ENCODE measurements at places on chromosomes 1 and 21.

- peak; percentile 43 for DNase-seq
These were observed 382 bp downstream of the GPBP1L1 start for GRCh38 chr1:45686015-45686287.

DNA sequence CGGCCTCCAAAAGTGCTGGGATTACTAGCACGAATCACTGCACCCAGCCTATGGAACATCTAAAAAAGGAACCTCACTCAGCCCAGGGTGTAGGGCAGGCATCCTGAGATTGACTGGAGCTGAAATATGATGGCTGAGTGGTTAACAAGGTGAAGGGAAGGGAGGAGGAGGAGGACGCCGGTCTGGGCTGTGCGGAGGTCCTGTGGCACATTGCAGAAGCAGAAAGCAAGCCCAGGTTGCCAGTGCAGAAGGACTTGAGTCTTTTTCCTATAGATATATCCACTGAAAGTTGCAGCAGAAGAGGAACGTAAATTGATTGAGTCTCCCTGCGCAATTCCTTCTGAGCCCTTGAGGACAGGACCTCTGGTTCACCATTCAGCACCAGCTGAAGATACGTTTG, 1.5 kb upstream of the KIF17 start:
- DNase-seq: no peak

DNA sequence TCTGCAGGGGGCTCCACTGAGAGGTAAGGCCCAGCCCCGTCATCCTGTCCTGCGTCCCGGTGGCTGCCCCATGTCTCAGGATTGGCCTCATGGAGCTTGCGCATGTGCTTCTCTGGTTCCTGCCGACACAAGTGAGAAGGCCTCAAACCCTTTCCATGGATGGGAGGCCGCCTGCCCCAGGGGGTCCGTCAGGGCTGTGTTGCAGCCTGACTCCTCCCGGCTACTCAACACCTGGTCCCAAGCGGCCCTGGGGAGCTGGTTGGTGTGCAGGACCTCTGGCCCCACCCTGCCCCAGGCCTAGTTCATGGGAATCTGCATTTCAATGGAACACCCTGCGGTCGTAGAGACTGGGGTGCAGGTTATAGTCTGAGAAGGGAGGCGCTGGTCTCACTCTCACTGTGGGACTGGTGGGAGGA, 21.1 kb upstream of the PDE9A start:
- no peak for DNase-seq

DNA sequence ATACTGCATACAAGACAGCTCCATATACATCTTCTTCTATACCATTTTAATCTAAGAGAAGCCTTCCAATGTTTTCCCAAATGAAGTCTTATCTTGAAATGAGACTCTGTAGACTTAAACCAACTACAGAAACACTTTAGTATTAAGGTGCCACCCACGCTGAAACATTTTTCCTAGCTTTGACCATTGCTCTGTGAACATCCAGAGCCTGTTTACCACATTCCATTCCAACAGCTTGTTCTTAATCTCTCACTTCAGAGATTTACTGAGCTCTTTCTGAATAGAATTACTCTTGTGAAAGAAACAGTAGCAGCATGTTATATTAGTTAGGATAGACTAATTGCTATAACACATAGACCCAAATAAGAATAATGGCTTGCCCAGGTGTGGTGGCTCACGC, 19.6 kb upstream of the POGZ start:
- DNase-seq: no peak

DNA sequence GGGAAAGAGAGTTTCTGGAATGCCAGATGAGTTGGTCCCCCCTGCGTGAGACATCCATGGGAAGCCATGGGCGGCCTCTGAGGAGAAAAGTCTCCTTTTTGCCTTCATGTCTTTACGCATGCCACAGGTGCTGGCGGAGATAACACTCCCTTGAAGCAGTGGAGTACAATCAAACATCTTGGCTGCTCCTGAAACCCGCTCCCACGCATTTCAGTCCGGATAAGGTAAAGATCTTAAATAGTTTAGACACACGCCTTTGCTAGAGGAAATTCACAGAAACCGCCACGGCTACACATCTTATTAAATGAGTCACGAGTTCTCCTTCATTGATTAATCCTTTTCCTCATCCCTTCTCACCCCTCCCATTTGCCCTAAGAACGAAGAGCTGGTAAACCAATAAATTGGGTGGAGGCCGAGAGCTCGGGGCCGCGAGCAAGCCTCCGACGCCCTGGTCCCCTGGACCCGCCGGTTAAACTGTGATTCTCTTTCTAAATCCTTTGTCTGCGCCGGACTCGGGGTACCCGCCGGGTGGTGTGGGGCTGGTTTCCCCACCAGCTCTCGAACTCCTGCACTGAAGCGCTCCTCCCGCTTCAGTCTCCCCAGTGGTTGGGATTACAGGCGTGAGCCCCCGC, 6.6 kb upstream of the ZNF669 start:
- DNase-seq: no peak

GRCh38 chr1:183896466-183897048, 91.6 kb downstream of the RGL1 start:
- no peak for DNase-seq

GRCh38 chr1:54816130-54816529, 15.0 kb upstream of the TTC22 start:
- no peak for DNase-seq

- DNase-seq: no peak
These were observed 172.7 kb downstream of the PDE4B start for GRCh38 chr1:65965112-65965996.

GRCh38 chr1:228004331-228004855, 2.4 kb upstream of the WNT3A start:
- DNase-seq: peak; percentile 32

DNA sequence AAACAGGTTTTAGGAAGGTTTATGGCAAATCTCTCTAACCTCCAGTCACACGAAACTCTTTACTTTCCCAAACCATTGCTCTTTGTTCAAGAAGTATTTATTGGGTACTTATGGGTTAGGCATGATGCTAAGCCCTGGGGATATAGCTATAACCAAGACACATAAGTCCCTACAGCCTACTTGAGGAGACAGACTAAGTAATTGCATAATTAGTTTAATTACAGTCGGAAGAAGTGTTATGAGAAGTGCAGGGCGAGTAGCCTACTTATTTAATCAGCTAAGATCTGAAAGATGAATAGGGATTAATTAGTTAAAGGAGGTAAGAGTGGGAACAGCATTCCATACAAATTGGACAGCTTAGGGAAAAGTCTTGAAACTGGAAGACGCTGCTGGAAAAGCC, 13.2 kb upstream of the NASP start:
- no peak for DNase-seq

DNA sequence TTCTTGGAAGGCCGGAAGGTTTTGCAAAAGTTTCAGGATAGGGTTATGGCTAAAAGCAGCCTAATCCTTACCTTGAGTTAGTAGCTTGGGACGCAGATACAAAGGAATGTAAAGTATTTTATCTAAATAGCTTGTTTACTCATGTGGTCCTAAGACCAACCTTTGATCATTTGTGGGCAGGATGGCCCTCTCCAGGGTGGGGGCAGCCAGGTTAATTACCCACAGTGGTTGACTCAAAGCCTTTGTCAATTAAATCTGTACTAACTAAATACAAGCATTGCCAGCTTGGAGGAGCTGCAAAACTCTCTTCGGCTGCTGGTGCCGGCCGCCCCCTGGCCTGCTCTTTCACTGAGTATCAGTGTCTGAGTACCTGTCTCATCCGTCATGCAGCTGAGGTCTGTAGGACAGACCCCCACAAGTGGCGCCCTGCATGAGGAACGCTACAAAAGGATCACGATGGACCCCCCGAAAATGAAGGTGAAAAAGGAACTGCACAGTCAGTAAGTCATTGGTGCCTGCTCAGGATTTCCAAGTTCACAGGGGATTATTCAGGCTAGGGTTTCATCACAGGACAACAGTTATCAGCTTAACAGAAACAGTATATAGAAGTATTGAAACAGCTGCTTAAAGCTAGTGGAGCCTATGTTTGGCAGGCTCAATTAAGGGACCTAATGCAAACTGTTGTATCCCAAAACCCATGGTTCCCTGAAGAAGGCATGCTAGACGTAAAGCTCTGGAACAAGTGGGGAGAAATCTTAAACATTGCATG, 212.5 kb upstream of the MAP1LC3C start:
- no peak for DNase-seq

- DNase-seq: peak; percentile 67
These were observed at the start of gene PTPRF for GRCh38 chr1:43530483-43531106. PTPRF (plus strand) TSS chr1:43530883; CDS start chr1:43545076, 14,193 bp downstream.

- no peak for DNase-seq
These were observed 31.2 kb upstream of the THEM4 start for GRCh38 chr1:151940541-151940940.

GRCh38 chr1:25697435-25698217, 81.0 kb downstream of the MAN1C1 start:
- DNase-seq: no peak

DNA sequence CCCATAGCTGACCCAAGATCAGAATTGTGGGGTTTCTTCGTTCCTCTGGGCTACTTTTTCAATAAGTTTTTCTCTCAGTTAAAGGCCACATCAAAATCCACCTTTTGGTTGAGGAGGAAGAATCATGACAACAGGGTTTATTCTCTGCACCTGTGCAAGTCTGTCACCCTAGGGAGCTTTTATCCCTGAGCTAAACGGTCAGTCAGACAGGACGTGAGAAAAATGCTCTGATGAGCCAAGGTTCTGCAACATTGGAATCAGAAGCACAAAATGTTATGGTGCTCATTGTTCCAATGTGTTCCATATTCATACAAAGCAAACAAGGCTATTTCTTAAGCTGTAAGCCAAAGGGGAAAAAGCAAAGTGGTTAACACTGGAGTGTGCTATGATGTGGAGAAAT, 7.4 kb upstream of the ERICH3 start:
- no peak for DNase-seq

GRCh38 chr1:199847021-199847420, 180.5 kb upstream of the NR5A2 start:
- DNase-seq: no peak

DNA sequence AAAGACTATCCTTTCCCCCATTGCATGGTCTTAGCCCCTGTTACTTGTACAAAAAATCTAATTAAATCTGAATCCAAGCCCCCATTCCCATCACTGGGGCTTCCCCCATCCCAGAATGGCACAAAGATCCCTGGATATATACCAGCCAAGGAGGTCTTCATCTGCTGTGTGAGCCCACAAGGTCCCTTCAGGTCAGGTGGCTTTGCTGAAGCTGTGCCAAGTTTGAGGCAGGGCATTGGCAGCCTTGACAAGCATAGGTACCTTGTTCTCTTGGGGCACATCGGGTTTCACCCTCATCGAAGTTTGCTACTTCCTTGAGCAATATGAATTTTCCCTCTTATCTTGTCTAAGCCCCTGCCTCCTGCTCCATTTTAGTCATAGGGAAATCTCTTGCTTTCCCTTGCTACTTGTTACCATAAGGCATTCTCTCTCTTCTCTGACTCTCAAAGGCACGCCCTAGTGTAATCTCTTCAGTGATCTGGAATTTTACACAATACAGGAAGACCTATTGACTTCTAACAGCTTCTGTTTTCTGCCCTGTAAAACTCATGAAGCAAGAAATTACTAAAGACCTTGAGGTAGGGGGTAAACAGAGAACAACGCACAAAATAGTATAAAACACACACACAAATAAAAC, 71.4 kb upstream of the COG2 start:
- DNase-seq: no peak

DNA sequence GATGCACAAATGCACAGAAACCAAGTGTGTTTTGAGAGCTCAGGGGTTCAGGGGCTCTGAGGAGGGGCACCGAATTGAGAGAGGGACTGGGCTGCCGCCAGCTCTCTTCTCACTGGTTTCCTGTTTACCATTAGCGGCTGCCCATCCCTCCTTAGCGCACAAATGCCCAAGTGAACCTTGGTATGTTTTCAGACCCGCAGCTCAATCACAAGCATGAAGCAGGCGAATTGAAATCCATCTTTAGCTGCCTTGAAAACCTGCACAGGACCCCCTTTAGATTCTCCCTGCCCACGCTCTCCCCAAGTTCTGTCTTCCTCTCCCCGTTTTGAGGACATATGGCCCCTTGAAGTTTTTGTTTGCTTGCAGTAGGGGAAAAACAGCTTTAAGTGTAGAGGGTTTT, 61.1 kb upstream of the ACOT11 start:
- DNase-seq: no peak

- DNase-seq: no peak
These were observed 1.2 kb downstream of the TAL1 start for GRCh38 chr1:47230692-47231300.

DNA sequence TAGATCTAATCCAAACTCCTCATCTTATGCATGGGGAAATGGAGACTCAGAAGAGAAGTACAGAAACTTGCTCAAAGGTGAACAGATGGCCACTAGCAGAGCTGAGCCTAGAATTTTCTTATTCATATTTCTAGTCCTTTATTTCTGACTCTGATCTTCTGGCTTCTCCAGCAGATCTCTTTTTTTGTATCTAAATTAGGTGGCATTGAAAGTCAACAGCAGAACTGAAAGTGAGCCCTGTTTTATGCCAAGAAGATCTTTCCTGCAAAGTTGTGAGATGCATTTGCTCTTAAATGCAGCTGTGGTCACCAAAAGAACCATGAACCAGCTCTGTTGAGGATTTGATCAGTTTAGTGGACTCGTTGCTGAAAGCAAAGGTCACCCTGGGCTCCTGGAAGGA, 75.5 kb downstream of the KAZN start:
- no peak for DNase-seq

GRCh38 chr1:61053712-61054600, 28.4 kb upstream of the NFIA start:
- DNase-seq: no peak

DNA sequence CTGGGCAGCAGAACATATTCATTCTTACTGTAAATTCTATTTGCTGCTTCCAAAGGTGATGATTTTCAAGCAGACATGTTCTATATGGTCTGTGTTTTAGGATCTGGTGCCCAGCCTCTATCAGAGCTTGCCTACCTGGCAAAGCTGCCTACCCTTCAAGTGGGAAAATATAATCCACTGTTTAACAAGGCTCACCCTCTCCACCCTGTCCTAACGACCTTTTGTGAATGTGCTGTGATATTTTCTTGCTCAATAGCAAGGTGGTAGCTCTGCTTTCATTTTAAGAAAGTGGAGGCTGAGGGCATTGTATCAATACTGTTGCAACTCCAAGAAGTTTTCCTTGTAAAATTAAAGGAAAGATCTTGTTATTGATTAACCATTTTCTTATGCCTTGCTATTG, 26.0 kb upstream of the AGO1 start:
- no peak for DNase-seq

DNA sequence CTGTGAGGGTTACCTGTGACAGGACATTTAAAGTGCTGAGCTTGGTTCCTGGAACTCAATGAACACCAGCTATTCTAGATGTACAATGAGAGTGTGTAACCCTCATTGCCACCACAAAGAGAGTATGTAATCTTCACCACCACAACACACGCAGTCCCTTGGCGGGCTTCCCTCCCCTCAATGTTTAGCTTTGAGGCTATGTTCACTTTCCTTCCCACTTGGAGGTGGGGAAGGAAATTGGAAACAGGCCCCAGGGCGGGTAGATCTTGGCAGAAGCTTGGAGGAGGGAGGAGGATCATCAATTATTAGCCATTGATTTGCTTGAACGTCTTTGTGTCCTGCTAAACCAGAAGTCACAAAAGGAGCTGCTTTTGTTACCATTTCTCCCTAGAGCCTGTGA, 8.3 kb upstream of the COL16A1 start:
- DNase-seq: no peak

- no peak for DNase-seq
These were observed 45.5 kb upstream of the KANK4 start for GRCh38 chr1:62364721-62365120.
